ENCODE measurements at places on chromosomes 2 and 18. TPM values are rescaled to one million over a fixed set of nuclear protein-coding genes. Genes with fewer than 3 reads are reported as not detected.

The LINC00305 gene
- total RNA-seq: not detected

The KLF11 gene
- total RNA-seq: 31.4 TPM

GRCh38 chr2:60361498-60361897 is 192.0 kb downstream of the BCL11A start:
- no peak overlapping the region for H3K4me3 ChIP-seq
- H3K4me1 ChIP-seq: peaks cover 15% of the 10 kb centered on the region
- no peak overlapping the region for H3K27ac ChIP-seq
- no peaks in the 10 kb centered on the region for H3K36me3 ChIP-seq
- no peaks in the 10 kb centered on the region for H3K27me3 ChIP-seq
- DNase-seq: no peak

DNA sequence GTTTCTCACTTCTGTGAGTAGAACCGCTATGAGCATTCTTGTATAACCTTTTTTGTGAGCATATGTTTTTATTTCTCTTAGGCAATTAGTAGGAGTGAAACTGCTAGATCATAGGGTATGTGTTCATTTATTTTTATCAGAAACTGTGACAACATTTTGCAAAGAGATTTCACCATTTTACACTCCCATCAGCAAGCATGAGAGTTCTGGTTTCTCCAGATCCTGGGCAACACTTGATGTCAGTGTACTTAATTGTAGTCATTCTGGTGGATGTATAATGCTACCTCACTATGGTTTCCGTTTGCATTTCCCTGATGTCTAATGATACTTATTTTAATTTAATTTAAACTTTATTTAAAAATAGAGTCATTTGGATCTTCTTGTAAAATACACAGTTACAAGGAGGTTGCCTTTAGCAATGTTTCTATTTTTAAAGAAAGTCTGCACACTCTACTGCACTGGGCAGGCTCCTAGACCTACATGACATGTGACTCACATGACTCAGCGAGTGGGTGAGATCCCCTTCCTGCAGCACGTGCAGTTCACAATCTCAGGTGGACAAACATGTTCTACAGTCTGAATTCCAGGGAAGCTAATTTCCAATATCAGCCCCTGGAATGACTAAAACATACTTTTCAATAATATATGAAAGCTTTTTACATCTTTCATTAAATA is 127.0 kb upstream of the BCL2L11 start:
- no peak overlapping the region for H3K4me3 ChIP-seq
- H3K36me3 ChIP-seq: no peaks in the 10 kb centered on the region
- H3K27ac ChIP-seq: no peak overlapping the region
- DNase-seq: peak; percentile 19
- no peaks in the 10 kb centered on the region for H3K4me1 ChIP-seq

DNA sequence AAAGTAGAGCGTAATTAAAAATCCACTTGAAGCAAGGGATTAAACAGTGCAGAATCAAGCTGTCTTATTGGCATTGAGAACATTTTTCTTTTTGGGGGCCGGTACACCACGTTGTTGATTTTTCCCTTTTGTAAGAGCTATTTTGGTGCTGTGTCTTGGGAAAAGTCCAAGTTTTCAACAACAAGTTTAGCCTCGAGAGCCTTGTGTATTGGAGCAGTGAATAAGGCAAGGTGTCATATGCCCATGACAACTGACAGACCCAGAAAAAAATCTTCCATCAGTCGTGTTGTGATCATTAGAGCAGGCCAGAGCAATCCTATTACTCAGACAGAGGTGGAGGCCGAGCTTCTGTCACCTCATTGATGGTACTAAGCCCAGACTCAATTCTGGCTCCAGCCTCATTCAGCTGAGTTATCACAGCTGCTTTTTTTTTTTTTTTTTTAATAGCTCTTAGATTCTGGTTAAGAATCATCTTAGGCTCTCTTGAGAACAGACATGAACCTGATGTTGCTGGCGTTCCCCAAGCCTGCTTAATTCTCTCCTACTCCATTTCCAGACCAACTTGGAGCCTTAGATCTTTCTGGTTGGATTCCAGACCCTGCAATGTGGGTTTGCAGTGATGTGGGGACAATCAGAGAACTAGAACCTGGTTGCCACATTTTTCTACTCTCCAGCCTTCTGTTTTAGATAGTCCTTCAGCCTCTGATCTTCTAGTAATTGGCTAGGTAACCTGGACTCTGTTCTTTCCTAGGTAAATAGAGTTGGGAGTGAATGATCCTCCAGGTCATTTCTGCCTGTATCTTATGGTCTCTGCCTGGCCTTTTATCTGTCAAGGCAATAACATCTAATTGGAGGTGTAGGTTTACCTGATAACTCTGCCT is 43.1 kb downstream of the MOGAT1 start:
- no peaks in the 10 kb centered on the region for H3K36me3 ChIP-seq
- DNase-seq: no peak
- peaks cover 24% of the 10 kb centered on the region for H3K4me1 ChIP-seq
- peak overlapping the region; percentile 64 for H3K27ac ChIP-seq
- H3K27me3 ChIP-seq: no peaks in the 10 kb centered on the region
- H3K4me3 ChIP-seq: no peak overlapping the region

- DNase-seq: no peak
- H3K4me3 ChIP-seq: no peak overlapping the region
- H3K36me3 ChIP-seq: no peaks in the 10 kb centered on the region
- no peaks in the 10 kb centered on the region for H3K4me1 ChIP-seq
Measured at GRCh38 chr2:4272261-4272858, 569.0 kb downstream of the DCDC2C start.

- H3K36me3 ChIP-seq: no peaks in the 10 kb centered on the region
- H3K27ac ChIP-seq: no peak overlapping the region
- no peaks in the 10 kb centered on the region for H3K27me3 ChIP-seq
- H3K4me3 ChIP-seq: no peak overlapping the region
- DNase-seq: no peak
Measured at GRCh38 chr2:125560855-125561254, 1095.1 kb upstream of the GYPC start.

GRCh38 chr18:9965711-9966624 is 52.2 kb downstream of the VAPA start:
- no peak overlapping the region for H3K27ac ChIP-seq
- H3K27me3 ChIP-seq: no peaks in the 10 kb centered on the region
- H3K36me3 ChIP-seq: no peaks in the 10 kb centered on the region
- H3K4me3 ChIP-seq: no peak overlapping the region

DNA sequence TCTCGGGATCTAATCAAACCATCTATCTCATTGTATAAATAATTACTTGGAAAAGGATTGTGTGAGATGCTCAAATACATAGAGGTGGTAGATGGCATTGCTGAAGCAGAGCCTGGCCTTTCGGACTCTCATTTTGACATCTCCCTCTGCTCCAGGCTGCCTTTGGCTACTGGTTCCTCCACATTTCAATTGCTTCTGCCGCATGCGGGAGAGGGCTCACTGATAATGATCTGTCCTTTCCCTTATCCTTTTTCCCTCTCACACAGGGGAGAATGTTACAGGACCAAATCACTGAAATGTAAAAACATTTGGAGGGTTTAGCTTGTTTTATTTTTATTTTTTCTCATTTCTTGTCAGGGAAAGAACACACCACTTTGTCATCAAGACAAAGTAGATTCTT is 380.6 kb upstream of the UBE2E3 start:
- no peak overlapping the region for H3K4me3 ChIP-seq

GRCh38 chr2:233802132-233802815 is 24.1 kb downstream of the MROH2A start:
- H3K36me3 ChIP-seq: no peaks in the 10 kb centered on the region
- H3K4me1 ChIP-seq: no peaks in the 10 kb centered on the region
- peaks cover 4% of the 10 kb centered on the region for H3K27me3 ChIP-seq
